GM03348 (cell line): ENCODE measurements at places on chromosomes 6 and 20.

DNA sequence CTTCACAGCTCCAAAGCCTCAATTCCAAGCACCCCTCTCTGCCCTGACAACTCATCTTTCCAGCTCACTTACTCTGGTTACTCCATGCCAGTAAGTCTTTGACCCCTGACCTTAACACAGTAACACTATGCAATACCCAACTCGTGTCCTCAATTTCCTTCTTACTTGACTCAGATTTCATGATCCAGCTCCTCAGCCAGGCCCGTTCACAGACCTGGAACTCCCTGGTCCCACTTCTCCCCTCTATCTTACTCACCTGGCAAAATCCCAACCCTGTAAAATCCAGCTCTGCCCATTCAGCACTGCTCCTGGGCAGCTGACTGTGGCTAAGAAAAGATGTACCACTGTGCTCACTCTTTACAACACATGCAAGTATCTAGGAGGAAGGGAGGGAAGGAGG is 7.9 kb downstream of the GNL1 start:
- DNase-seq = no peak

- peak; percentile 75 for DNase-seq
Observed at GRCh38 chr6:1767481-1768246, 157.9 kb downstream of the FOXC1 start.

DNA sequence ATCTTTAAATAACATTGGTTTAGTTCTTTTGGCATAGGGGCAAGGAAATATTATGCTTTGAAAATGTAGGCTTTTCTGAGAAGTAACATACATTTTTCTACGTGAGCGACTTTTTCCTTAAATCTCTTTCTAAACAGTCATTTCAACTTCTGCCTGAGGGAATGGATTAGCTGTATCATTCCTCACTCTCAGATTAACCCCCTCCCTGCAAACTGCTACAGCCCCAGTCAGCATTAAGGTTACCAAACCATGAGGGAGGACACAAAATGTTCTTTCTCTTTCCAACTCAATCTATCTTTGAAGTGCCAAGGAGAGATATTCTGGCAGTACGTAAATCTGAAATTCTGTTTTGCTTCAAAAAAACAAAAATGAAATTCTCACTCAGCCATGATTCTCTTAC is 231.3 kb upstream of the FLRT3 start:
- no peak for DNase-seq

GRCh38 chr20:34943808-34944567 is 11.6 kb downstream of the GSS start:
- DNase-seq = no peak

- no peak for DNase-seq
Observed at GRCh38 chr6:154234019-154234772, 122.4 kb downstream of the IPCEF1 start.

DNA sequence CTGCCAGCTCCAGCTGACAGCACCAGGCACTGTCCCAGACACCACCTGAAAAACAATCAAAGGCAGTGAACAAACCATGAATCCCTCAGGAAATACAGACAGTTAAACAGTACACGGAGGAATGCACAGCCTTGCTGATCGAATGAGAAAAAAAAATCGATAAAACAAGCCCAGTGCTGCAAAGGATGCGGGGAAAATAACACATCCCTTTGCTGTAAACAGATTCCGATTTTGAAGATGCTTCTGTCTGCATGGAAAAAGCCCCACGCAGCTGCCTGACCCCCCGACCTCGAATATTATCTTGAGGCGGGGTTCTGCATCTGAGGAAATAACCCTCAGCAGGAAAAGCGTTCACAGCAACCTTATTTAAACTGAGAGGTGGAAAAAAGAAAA is 43.9 kb downstream of the RBM38 start:
- no peak for DNase-seq

DNA sequence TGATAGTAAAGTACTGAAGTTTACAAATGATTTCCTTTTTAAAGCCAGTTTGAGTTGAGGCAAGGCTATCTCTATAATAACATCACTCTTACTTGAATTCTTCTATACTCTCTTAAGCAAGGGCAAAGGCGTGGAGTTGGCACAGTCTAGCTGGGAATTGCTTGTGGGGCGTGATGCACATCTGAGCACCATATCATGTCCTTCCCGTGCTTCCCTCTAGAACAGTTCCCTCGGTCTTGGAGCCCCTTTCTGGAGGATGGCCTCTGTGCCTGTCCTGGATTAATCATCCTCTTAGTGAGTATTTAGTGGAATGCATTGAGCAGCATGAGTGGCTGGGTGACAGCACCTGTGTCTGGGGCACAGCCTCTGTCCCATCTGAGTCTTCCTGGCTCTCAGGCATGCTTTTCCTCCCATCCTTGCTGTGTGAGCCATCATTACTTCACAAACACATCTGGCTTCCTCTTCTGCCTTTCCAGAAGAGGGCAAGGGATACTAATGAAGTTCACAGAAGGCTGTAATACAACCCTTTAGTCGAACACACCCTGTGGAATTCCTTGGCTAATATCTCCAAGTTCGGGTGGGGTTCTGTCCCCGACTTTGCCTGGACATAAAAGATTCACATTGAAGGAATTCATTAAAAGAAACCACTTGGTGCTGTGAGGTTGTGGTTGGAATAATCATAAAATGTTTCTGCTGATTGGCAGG is 188.2 kb downstream of the FNDC1 start:
- no peak for DNase-seq

- DNase-seq = no peak
Observed at GRCh38 chr20:49980140-49981008, 2.4 kb upstream of the SNAI1 start.

DNA sequence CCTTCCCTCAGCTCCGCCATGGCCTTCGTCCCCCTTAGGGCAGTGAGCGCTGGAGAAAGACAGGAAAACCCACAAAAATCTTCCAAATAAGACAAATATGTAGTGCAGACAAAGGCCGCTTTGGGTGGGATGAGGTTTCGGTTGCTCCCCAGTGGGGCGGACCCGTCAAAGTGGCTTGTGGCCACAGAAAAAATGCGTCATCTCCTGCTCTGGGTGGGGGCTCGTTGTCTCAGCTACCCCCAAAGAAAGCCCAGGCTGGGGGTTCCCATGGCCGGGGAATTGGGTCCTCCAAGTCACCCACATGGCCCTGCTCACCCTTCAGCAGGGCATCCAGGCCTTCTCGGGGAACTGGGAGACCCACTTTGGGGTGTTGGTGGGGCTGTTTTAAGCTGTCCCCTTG is 21.9 kb upstream of the SCUBE3 start:
- no peak for DNase-seq

GRCh38 chr20:58287638-58288037 is 21.9 kb upstream of the RAB22A start:
- DNase-seq = no peak

DNA sequence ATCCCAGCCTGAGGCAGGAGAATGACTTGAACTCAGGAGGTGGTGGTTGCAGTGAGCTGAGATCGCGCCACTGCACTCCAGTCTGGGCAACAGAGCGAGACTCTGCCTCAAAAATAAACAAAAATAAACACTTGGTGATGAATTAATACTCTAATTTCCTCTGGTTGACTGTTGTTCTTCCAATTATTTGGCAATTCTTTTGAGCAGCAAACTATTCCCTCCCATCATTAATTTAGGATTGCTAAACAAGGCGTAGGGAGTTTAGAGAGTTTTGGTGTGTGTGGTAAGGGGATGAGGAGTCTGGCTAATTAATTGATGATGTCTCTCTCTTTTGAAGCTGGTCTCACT is 2.7 kb upstream of the ID1 start:
- no peak for DNase-seq

GRCh38 chr6:112799889-112800288 is 452.8 kb downstream of the RFPL4B start:
- DNase-seq = no peak

DNA sequence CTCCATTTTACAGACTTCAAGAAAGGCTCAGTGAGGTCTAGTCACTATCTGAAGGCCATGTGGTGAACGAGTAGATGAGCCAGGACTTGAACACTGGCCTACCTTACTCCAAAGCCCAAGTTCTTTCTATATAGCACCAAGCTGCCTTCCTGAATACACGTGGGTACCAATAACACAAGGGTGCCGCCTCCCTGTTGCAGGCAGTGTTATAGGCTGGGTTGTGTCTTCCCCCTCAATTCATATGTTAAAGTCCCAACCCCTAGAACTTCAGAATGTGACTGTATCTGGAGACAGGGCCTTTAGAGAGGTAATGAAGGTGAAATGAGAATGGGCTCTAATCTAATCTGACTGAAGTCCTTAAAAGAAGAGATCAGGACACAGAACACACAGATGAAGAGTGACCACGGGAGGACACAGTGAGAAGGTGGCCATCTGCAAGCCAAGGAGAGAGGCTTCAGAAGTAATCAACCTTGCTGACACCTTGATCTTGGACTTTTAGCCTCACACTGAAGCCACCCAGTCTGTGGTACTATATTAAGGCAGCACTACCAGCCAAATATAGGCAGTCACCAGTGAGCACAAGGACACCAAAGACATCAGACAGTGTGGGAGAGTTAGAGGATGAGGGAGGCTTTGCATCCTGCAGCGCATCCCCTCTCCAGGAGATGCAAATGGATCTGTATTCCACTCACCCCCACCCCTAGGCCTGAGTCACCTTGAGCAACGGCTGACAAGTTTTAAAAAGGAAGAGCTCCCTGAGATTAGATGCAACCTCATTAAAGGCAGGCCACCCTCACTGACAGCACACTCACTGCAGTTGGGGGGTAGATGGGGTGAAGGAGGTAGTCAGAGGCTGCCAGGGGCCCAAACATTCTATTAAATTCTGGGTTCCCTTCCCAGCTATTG is 40.9 kb upstream of the LYRM2 start:
- no peak for DNase-seq

GRCh38 chr20:18717062-18717461 is 96.5 kb upstream of the SCP2D1 start:
- no peak for DNase-seq

DNA sequence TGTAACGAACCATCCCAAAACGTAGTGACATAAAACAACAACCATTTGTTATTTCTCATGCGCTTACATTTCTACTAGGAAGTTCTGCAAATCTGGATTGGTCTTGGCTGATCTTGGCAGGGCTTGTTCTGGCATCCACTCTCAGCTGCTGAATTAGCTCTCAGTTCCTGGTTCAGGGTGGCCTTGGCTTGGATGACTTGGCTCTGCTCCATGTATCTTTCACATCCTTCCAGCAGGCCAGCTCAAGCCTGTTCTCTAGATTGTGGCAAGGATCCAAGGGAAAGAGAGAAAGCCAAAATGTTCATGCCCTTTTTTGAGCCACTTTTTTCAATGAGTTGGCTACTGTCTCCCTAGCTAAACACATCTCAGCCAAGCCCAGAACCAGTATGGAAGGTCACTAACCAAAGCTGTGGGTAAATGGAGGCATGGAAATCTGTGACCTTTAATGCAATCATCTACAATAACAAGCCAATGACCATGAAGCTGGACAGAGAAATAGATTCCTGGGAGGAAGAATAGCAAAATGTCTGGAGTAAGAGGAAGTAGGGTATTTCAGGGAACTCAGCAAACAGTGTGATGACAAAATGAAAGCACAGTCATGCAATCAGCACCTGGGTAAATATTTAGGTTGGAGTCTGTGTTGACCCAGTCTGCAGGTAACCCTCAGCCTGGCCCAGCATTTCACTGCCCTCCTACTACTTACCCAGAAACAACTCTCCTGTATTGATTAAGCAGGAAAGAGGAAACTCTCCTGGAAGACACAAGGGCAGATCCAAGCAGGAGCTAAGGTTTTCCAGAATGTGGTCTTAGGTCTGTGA is 32.7 kb upstream of the SNAP25 start:
- DNase-seq = no peak

GRCh38 chr20:32411955-32412706 is 54.0 kb downstream of the ASXL1 start:
- DNase-seq = no peak

DNA sequence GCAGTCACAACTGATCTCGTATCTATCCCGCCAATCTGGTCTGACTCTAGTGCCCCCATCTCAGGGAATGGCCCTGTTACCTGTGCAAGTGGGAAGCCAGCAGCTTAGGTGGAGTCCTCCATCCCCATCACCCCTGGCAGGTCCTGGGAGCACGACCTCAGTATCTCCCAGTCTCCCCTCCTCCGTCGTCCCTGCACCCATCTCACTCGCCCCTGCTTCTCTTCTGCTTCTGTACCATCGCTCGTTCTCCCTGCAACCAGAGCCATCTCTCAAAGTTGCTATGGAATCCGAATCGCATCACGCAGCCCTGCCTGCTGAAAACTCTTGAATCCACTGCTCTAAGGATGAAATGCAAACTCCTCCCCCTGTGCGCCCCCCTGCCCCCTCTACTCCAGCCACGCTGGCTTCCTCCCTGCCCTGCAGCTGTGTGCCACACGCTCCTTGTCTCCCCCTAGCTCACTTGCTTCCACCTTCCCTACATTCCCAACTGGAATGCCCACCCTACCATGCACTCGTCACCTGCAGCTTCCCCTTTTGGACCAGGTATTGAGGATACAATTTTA is 64.0 kb upstream of the PTGIS start:
- no peak for DNase-seq

DNA sequence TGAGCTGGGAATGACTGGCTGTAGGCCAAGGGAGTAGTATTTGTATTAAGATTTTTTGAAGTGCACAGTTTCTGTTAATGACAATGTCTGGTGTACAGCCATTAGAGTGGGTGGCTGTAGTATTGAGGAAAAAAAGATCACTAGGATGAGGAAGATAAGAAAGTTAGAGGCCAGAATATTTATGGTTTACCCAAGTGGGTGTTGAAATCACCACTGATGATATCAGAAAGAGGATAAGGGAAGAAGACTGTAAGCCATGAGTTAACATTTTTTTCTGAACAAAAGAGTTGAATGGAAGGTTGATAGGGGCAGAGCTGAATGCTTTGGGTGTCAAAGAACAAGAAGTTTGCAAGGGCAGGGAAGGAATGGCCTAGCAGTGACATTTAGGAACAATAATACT is 104.7 kb downstream of the PRDM13 start:
- DNase-seq = no peak

- no peak for DNase-seq
Observed at GRCh38 chr6:154378518-154378917, 21.9 kb upstream of the IPCEF1 start.

DNA sequence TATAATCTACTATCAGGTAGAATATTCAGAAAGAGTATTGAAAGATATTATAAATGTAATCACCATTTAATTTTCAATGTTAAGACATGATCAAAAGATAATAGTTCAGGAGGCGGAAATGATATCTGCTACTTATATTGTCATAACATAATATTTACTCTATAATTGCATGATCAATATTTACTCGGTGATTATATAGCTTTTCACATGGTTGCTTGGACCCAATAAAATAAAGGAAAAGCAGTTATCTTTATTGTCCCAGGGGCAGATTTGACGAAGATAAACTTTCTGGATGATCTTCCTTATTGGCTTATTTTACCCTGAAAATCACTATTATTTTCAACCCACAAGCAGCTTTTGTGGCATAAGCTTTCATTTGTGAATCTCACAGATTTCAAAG is 350.4 kb downstream of the HACE1 start:
- DNase-seq = no peak
